ENCODE measurements at places on chromosomes 2 and 18.

DNA sequence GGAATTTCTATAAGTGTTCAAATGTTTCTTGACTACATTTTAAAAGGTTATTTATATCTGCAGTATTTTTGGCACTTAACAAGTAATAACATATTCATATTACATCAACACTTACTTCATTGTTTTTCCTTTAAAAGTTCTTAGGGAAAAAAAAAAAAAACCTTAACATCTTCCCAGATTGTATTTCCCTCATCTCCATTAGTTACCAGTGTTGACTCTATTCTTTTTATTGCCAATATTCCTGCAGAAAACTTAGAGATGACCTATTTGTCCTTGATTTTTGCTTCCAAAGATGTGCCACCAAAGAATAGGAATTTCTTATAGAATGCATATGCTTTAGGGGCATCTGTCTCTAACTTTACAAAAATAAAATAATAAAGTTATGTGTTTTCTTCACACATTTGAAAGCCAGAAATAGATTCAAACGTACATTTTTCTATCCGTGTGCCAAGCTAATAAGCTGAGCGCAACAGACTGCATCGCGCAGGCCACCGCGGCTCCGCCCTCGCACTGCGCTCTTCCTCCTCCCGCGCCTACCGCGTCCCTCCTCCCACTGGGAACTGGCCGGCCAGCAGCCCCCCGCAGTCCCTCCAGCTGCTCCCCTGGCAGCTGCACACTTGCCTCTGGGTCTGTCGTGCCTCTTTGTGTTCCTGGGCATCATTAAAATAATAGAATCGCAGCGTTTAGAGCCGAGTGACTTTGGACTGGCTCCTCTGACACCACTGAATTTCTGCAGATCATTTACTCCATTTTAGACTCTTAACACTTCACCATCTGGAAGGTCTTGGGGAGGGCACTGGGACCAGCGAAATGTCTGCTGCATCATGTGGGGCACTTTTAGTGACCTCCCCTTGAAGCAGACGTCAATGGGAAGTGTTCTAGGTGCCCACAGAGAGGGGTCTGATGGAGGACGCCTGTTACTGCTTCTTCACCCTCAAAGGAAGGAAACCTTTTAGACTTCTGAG is 21.2 kb upstream of the NAB1 start:
- DNase-seq = no peak

DNA sequence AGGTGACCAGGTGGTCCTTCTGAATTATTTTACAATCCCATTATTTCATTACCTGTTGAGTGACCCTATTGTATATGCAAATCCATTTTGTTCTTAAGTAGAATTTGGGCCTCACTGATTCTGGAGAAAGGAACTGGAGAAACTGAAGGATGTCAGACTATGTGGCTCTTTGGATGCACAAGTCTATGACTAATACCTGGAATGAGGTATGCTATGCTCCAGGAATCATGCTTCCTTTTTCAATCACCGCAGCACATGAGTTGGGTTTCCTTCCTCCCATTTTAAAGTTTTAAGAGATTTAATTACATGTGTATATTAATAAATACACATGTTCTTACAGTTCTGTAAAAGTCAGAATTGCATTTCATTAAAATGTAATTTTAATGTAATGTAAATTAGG is 253.9 kb upstream of the VWC2L start:
- DNase-seq = no peak

DNA sequence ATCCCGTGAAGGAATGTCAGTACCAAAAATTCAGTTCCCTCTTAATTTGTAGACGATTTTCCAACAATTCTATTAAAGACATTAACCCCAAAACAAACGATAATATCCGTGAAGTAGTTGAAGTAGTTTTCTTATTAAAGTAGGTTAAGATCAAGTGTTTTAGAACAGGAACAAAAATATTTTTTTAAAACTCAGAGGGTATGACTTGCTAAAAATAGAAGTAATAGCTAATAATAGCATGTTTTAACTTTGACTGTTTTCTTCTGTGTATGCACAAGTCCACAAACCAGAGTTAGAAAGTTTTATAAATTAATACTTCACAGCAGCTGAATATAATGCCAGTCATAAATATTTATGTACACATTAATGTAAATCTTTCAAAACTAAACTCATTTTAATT is 2.4 kb downstream of the DNAJC10 start:
- DNase-seq = no peak

GRCh38 chr2:58107803-58108710 is 61.5 kb downstream of the VRK2 start:
- DNase-seq = no peak

GRCh38 chr2:161729-162128 is 102.1 kb downstream of the SH3YL1 start:
- no peak for DNase-seq

Measured in activated gamma-delta T cell treated with Interleukin-2 at 50 U/mL for 16 hours (primary cell).